Adrenal gland (tissue), 19 donors: ENCODE measurements at places on chromosomes 7 and 10. TPM values are rescaled to one million over a fixed set of nuclear protein-coding genes. Genes with fewer than 3 reads are reported as not detected.

DNA sequence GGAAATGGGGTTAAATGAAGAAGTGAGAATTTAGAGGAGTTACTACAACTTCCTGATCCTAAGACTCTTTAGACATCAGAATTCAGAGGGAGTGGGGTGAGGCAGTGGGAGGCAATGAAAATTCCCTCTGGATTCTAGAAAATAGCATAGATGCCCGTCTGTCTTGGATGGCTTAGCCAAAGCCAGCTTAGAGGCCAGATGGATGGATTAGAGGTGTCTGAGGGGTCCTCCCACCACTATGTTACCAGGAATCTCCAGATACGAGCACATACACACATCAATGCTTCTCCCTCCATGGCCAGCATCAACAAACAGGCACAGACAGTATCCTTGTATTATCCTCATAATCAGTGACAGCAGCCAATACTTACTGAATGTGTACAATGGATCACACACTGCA, 418.1 kb downstream of the PLXNA4 start:
- no peak for DNase-seq

The CALML3 gene
- total RNA-seq: not detected

- peak; percentile 95 for DNase-seq
These were observed 48.7 kb upstream of the FXYD4 start for GRCh38 chr10:43322769-43323168.

The CFAP43 gene
- 0.68 TPM for total RNA-seq

The C7orf33 gene
- not detected for total RNA-seq

DNA sequence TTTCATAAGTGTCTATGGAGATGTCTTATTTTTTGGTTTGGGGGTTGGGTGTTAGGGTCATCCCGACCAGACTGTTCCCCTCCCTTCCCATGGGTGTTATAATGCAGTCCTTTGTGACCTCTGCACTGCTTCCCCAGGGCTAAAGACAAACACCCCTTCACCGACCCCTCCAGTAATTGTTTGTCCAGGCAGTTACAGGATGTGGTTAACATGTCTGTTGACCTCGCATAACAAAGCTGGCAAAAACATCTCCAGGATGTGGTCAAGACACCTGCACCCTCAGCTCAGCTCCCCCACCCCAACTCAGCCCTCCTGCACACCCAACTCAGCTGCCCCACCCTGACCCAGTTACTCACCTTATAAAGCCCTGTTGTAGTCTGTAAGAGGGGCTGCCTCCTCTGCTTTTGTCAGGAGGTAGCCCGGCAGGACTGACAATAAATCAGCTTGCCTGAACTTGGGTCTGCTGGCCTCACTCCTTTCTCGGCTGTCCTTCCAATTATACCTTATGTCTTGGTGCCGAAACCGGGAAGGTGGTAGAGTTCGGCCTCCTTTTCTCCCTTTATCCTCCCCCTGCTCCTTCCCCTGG, 102.2 kb downstream of the ZNF92 start:
- no peak for DNase-seq

The GJC3 gene
- not detected for total RNA-seq
